ENCODE measurements at places on chromosomes 1 and 21.

- DNase-seq, result no peak
Measured at GRCh38 chr1:161954466-161954865, 69.2 kb downstream of the OLFML2B start.

DNA sequence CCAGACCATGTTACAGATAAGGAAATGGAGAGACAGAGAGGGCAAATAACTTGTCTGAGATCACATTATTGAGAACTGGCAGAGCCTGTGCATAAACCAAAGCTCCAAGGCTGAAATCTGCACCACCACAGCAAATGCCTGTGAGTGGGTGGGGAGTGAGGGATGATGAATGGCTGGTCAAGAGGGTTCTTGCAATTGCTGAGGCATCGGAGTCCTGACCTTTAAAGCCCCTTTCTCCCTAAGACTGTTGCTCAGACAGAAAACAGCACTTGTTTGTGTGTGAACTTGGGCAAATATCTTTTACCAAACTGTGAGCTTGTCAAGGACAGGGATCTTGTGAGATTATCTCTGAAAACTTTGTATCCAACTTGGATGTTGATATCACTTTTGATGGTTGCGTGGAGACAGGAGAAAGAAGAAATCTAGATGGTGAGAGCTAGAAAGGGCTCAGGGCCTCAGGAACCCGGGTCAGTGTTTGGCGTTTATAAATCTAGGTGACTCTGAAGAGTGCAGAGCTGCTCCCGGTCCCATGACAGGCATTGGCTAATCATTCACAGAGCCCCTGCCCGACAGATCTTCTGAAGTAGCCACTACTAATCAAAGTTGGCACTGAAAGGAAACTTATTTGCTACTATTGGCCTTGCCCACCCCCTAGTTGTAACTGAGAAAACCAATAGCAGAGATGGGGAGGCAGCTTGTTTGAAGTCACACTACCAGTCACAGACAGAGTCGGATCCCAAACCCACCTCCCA lies 122.3 kb downstream of the FOXD2 start:
- no peak for DNase-seq

- DNase-seq, result no peak
Measured at GRCh38 chr1:89837036-89837481, 16.2 kb downstream of the LRRC8D start.

DNA sequence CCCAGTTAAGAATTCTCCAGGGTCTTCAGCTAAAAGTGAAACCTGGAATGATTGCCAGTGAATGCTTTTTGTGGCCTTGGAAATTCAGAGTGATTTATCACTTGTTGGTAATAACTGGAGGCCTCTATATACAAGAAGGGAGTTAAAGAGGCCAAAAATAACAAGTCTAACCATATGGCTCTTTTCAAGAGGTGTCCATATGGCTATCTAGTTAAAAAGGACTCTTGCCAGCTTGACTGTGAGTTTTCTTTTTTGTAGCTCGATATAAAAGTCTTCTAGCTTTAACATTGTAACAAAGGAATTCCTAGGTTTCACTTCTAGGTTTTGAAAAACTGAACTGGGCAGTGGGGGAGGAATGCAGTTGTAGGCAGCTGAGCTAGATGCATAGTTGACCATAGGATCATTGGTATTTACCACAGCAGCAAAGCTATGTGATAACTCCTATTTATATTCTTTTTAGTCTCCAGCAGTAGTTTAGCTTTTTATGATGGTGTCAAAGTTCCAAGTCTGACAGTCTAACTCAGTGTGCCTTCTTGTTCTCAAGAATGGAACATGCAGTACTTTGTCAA lies 44.4 kb downstream of the CACHD1 start:
- no peak for DNase-seq

- DNase-seq, result no peak
Measured at GRCh38 chr1:198205016-198205684, 48.4 kb downstream of the NEK7 start.

DNA sequence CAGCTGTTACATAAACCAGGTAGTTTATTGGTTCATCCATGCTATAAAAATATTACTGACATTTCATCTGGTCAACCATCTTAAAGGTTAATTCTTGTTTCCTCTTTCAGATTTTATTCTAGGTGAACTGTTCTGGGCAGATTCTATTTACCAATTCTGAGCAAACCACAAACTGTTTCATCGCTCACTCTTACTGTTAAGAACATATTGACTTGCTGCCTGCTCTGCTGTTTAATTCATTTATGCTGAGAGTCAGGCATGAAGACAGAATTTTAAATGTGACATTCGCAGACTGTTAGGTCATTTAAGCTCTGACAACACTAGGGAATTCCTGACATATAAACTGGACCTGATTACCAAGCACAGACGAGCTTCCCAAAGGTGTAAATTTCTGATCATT lies 98.3 kb downstream of the PIGK start:
- DNase-seq, result no peak

GRCh38 chr1:38061290-38061689 lies 14.7 kb upstream of the POU3F1 start:
- DNase-seq, result no peak

DNA sequence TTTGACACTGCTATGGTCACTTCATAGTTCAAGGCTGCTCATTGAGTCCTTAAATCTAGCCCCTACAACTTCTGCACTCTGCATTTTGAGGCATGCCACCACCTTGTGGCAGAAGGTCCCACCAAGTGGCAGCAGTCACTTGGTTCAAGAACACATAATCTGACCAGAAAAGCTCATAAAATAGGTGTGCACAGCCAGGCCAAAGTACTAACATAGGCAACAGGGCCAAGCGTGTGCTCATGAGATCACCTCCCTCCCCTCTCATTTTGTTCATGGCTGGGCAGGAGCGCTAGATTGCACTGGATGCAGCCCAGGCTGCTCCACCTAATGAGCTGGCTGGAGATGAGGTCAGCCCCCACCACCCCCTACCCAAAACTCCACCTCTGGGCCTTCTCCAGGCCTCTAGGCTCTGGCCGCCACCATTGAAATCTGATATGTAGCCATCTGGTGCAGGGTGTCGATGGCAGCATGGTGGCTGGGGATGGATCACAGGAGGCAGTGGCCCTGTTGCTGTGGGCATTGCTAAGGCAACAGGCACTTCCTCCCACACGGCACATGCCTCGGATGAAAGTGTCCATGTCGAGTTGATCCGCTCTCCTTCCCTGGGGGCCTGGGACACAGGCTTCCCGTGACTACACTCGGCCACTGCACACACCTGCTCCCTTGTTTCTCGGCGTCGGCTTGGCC lies 193.2 kb downstream of the TRABD2B start:
- DNase-seq, result no peak

DNA sequence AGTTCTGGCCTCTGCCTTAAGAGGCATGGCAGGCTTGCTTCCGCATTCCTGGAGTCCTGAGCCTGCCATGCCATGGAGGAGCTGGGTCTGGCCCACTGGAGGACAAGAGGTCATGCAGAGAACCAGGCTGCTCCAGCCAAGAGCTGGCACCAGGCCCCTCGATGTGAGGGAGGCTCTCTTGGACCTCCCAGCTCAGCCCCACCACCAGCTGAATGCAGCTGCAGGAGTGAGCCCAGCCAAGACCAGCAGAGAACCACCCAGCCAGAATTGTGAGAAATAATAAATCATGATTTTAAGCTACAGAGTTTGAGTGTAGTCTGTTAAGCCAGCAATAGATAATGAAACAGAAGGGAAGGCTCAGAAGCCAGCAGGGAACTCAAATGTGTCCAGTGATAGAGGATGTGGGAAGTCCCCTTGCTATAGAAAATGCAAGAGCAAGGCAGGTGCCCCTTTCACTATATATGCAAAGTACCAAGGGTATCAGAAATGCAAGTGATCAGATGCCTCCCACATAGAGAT lies 118.4 kb downstream of the HIVEP3 start:
- no peak for DNase-seq

DNA sequence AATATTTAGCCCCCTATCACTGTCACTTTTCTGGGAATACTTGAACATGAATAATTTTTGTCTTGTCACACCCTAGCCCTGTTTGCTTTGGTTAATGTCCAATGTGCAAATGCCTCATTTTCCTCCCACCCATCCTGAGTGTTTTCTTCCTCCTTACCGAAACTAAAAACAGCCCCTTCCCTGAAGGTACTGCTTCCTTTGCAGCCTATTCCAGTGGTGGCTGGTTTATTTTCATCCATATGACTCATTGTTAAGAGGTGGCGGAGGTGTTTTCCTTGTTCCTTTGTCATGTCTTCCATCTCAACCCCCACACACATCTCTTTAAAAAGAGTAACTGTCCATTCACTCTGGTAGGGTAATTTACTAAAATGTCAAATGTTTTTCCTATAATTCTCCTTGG lies 40.4 kb downstream of the CD55 start:
- DNase-seq, result no peak

DNA sequence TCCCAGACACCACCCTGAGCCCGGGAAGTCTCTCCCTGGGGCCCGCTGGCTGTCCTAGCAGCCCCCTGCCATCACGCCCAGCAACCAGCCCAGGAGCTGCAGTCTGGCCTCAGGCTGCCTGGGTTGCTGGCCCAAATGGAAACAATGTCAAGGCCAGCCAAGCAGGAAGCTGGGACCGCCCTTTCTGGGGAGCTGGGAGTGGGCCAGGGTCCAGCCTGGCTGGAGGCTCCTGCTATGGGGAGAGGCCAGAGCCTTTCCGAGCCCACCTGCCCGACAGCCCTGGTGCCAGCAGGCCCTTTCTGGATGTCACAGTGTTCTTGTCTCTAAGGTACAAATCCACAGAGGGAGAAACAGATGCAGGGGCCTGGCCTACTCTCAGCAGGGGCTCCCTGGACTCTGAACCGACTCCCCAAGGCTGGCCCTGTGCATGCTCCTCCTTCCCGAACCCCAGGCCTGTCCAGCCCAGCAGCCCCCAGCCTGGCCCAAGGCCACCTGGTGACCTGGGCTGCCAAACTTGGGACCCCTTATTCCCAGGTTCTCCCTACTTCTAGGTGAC lies 1.2 kb upstream of the MMEL1 start:
- no peak for DNase-seq

GRCh38 chr1:208357644-208358507 lies 113.7 kb upstream of the PLXNA2 start:
- DNase-seq, result no peak

- DNase-seq, result peak; percentile 31
Measured at GRCh38 chr1:55214212-55214933, 791 bp downstream of the USP24 start.

DNA sequence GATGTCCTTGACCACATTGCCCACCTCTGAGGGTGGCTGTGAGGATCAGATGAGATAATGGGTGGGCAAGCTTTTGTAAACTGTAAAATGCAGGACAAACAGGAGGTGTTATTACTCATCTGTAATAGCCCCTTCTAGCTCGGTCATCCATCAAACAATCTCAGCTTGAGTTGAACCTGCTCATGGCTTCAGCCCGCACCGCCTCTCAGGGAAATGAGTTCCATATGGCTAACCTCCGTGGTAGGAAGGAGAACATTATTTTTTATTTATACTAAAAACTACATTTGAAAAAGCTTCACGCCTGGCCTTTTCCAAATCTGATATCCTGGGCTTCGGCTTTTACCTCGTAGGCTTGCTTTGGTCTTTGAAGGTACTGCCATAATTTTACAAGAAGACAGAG lies 116.2 kb upstream of the USP24 start:
- DNase-seq, result no peak

DNA sequence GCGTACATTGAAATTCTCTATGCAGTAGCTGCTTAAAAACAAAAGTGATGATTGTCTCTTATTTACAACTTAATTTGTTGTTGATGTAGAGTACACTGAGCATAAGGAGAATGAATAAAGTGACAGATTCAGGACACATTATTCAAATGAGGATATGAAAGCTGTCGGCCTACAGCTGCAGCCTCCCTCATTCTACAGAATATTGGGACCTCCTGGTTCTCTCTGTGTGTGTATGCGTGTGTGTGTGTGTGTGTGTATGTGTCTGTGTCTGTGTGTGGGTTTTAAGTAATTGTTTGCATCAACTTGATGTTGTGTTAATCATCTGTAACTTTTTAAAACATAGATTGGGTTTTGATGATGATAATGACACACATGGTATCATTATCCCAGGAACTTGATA lies 17.9 kb downstream of the PROX1 start:
- no peak for DNase-seq

Data from NCI-H748 treated with DMSO at 0.1 percent for 48 hours (cell line).